Right renal cortex interstitium (tissue), 3 donors: ENCODE measurements at places on chromosomes 12 and 14.

- no peak for DNase-seq
Measured at GRCh38 chr12:126430921-126431320, 1365.7 kb downstream of the AACS start.

DNA sequence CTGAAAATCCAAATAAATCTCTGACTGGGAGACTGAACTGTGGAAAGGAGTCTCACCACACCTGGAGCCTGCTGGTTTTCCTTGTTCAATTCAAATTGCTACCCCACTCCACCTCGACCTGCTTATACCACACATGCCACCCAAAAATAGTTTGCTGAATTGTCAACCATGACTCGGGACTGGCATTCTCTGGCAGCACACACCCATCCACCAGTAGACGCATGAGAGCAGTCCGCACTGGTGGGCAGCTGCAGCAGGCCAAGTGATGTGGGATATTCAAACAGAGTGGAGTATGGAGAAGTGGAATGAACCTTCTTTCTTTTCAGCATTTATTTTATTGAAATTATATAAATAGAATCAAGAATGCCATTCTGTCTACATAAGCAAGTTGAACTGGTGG, 38.7 kb upstream of the SYCP3 start:
- no peak for DNase-seq

GRCh38 chr12:75814851-75815754, 216.5 kb downstream of the PHLDA1 start:
- peak; percentile 66 for DNase-seq

DNA sequence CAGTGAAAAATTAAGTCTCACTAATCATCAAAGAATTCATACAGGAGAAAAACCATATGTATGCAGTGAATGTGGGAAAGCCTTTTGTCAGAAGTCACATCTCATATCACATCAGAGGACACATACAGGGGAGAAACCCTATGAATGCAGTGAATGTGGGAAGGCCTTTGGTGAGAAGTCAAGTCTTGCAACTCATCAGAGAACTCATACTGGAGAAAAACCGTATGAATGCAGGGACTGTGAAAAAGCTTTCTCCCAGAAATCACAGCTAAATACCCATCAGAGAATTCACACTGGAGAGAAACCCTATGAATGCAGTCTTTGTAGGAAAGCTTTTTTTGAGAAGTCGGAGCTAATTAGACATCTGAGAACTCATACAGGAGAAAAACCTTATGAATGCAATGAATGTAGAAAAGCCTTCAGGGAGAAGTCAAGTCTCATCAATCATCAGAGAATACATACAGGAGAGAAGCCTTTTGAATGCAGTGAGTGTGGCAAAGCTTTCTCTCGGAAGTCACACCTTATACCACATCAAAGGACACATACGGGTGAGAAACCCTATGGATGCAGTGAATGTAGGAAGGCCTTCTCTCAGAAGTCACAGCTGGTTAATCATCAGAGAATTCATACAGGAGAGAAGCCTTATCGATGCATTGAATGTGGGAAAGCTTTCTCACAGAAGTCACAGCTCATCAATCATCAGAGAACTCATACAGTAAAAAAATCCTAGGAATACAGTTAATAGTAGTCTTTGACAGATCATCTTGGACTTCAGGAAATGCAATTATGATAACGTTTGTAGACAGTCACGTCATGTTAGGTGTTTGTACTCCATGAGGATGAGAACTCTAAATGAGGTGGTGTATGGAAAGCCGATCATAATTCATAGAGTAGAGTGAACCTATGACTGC, 21.1 kb downstream of the ZNF84 start:
- DNase-seq = no peak

GRCh38 chr12:45730084-45730347, 510 bp downstream of the ARID2 start:
- no peak for DNase-seq

DNA sequence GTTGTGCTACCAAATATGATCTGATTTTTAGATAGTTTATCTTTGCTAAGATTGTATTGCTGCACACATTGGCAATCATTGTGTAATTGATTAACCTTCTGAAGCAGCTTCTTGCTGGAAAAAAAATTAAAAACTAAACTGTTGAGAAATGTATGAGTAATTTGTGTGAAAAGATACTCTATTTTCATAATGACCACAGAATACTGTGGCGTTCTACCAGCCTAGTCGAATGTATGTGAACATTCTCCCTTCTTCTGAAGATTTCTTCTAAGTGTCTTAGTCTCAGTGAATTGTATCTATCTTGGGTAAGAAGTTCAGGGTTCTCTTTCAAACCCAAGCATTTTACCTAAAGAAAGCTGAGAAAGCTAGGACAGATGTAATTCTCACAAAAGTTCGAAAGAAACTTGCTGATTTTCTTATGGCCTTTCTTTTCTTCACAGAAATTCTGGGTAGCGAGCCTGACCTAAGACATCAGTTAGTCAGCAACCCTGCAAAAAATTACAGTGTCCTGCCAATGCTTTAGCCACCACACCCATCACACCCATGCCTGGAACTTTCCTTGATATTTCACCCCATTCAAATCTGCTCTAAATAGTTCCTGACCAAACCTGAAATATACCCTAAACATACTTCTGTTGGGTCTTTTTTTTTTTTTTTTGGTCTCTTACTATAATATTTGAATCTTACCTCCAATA, 27.1 kb upstream of the C12orf71 start:
- DNase-seq = no peak

DNA sequence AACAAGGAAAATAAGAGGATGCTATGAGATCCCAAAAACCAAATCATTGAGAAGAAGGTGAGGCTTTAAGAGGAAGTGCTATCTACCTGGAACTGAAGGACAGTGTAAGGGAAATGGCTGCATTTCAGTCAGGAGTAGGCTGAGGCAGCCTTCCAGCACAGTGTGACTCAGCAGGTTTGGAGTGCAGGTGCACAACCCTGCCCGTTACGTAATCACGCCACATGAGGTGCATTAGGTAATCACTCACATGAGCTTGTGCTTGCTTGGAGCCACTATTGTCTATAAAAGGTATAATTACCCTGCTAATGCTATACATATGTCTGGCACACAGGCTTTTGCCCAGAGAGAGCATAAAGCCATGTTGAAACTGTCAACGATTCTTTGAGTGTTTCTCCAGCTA, 74.9 kb downstream of the DIO2 start:
- no peak for DNase-seq

DNA sequence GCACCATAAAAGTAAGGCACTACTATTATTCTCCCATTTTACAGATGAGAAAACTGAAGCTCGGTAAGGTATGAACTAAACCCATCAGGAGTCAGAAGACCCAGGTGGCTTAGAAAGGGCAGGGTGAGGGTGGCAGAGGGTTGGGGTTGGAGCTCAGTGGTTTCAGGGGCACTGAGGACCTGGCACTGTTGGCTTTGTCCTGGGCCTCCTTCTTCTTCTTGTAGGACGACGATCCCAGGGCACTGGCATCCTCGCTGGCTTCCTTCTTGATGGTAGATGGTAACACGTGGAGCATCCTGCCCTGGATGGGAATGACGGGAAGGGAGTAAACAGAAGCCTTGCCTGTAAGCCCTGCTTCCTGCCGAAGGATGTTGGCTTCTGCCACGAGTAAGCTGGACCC, 19.9 kb downstream of the RBM19 start:
- DNase-seq = no peak
